ENCODE measurements at places on chromosomes 4 and X.

DNA sequence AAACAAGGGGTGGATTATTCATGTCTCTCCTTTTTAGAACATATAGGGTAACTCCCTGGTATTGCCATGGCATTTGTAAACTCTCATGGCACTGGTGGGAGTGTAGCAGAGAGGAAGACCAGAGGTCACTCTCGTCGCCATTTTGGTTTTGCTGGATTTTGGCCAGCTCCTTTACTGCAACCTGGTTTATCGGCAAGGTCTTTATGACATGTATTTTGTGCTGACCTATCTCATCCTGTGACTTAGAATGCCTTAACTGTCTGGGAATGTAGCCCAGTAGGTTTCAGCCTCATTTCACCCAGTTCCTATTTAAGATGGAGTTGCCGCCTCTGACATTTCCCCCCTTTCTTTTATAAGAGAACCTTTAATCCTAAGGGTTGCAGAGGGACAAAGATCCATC lies 45.8 kb downstream of the MGST2 start:
- ATAC-seq, result no peak

GRCh38 chr4:73740353-73740778 lies at the start of gene CXCL8:
Gene CXCL8, plus strand, starts transcription at chr4:73740569. Its CDS starts 90 bp downstream, at chr4:73740659.
- ATAC-seq, result peak; percentile 94

GRCh38 chrX:115531818-115532403 lies 29.1 kb upstream of the PLS3 start:
- ATAC-seq, result no peak

- ATAC-seq, result no peak
These were observed 245.6 kb downstream of the LDB2 start for GRCh38 chr4:16652732-16653305.

DNA sequence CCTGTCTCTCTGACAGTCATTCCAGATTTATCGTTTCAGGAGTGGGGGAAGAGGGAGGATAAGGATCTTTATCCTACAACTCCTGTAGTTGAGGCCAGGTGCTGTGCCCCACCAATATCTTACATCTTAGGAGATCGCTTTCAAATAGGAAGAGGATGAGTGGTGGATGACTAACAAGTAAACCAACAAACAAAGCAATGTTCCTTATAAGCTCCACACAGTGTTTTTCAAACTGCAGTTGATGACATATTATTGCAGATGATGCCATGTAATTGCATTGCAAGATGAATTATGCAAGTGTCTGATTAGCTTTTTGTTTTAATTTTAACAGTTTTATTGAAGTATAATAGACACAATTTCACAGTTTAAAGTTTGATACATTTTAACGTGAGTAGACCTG lies 35.8 kb upstream of the TMEM164 start:
- no peak for ATAC-seq

- no peak for ATAC-seq
These were observed 78.8 kb upstream of the GPR174 start for GRCh38 chrX:79065696-79066095.

DNA sequence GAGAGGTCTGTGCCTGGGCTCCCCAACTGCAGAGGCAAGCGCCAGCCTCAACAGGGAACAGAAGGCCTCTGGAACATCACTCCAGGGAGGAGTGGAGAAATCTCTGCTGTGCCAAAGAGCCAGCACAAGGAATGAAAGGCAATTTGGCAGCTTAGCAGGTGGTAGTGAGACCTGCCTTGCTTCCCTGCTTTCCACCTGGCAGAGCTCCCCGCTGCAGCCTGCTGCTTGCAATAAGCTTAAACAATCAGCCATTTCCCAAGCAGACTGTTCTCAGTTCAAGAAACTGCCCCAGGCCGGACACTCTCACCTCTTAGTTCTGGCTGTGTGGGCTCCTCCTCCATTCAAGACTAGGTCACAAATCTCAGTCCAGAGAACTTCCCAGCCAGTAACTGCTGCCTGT lies 370.6 kb downstream of the MAGEB5 start:
- ATAC-seq, result no peak

DNA sequence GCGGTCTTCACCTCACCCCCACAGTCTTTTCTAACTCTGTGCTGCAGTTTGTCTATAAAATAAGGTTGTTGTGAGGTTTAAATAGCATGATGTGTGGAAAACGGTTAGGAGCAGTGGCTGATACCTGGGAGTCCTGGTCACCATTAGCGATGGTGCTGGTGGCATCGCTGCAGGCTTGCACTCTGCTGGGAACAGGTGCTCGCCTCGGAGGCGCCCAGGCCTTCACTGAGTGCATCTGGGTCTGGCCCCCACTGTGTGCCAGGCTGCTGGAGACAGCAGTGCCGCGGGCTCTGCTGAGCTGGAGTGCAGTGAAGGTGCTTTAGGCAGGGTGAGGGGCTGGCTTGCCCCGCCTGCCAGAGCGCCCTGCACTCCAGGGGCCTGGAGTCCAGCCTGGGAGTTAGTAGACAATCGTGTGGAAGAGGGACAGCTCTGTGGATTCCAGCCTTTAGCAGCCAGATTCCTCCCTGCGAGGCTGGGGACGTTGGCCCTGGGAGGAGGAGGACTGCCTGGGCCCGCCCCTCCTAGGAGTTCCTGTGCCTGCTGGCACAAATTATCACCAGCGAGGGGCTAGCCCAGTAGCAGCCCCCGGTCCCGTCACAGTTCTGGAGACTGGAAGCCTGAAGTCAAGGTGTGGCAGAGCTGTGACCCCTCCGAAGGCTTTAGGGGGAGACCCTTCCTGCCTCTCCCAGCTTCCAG lies 7.3 kb downstream of the RGS12 start:
- no peak for ATAC-seq

- no peak for ATAC-seq
These were observed 104.9 kb downstream of the CLNK start for GRCh38 chr4:10579648-10580047.

- no peak for ATAC-seq
These were observed 18.7 kb downstream of the SASH3 start for GRCh38 chrX:129798456-129798855.

DNA sequence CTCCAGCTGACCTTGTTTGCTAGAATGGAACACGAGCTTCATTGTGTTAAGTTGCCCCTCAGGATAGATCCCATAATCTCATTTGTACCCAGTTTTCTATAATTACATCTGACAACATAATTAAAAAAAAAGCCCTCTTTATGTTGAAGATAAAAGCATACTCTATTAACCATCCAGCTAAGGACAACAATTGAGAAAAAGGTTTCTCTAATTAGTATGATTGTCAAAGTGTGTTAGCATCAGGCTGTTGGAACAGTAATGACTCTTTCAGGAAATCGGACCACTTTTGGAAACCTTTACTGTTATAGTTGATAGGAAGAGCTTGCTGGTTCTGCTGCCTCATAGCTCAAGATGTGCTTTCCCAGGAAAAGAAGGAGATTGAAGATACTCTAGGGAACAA lies 172.6 kb downstream of the FHIP1A start:
- ATAC-seq, result no peak

DNA sequence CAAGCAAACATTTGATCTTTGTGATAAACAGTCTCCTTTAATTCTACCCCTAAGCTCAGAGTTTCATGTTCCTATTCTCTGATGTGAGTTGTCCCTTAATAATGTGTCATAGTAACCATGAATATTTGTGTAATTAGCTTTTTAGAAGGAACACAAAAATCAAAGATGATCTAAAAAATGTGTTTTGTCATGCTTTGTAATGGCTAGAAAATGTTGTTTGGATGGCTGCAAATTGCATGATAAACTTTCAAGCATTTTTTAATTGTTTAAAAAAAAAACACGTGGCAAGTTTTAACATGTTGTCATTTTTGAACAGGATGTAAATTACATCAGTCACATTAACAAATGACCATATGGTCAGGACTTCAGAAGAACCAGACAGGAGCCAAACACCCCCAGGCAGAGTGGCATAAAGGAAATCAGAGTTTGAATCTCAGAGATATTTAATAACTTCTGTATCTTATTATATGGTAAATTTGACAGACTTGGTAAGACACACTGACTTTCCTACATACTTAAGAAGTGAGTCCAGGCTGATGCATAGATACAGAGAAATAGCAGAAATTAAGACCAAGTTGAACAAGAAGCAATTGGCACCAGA lies 223.9 kb upstream of the VEGFC start:
- ATAC-seq, result peak; percentile 87

GRCh38 chr4:145326491-145326890 lies 146.1 kb upstream of the OTUD4 start:
- no peak for ATAC-seq

DNA sequence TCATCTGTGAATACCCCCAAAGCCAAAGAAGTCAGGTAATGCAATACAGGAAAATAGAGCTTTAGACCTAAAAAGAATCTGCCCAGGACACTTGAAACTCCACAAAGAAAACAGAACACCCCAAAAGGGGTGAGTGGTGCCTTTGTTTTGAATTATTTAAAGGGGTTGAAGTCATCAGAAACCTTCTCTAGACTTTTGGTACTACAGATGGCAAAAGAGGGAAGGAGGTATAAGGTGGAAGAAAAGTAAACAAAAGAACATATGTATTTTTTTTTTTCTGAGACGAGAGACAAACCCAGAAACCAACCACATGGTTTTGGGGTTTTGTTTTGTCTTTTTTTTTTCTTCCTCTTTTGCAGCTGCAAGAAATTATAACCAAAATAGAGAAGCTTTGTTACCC lies 1477.8 kb downstream of the C4orf33 start:
- no peak for ATAC-seq

GRCh38 chr4:78149751-78150542 lies 92.8 kb downstream of the FRAS1 start:
- peak; percentile 23 for ATAC-seq

- ATAC-seq, result no peak
These were observed 30.5 kb upstream of the PRKX start for GRCh38 chrX:3743801-3744439.

GRCh38 chr4:110998320-110998719 lies 375.4 kb upstream of the PITX2 start:
- ATAC-seq, result no peak

DNA sequence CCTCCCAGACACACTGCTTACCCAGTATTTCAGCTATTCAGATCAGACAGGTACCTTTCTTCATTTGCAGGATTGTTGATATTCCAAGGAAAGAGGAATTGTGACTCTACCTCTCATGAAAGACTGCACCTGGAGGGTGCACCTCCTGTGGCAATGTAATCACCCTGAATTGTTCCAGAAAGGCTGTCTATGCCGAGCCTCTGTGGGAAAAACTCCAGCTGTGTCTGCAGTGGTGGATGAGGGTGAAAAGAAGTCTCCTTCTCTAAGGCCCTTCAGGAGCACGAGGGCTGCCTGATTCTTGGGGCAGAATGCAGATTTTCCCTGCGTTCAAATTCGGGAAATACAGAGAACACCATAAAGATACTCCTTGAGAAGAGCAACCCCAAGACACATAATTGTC lies 108.2 kb upstream of the ADAMTS3 start:
- no peak for ATAC-seq

- ATAC-seq, result no peak
These were observed 2222.3 kb upstream of the AGA start for GRCh38 chr4:179664430-179665027.

DNA sequence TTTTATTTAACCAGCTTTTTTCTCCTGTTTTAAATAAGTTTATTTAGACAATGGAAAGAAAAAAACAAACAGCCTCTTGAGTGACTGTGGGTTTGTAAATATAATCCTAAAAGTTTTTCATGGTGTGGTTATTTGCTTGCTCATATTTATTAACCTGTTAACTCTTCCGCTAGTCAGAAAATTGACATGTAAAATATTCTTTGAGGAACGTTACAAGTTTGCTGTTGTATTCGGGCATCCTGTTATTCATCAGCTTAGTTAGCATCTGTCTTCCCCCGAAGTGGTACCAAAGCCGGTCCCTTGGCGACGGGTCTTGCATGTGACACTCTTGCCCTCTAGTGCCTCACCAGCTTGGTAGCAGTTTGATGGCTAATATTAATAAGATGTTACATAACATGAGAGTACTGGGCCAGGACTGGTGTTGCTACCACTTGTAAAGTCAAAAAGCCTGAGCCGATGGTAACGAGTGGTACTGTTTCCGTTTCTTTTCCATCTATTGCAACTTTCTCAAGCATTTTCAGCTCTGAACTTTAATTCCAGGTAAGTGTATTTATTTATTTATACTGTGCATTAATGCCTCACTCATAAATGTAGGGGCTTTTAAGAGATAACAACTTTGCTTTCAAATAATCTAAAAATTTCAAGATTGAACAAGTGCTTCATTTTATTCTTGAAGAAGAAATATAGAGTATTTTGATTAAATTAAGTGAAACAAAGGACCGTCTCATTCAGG lies at the start of gene NDST3:
TSS of gene NDST3 (plus strand) at position 434 of the 733 bp plus-strand sequence. CDS start 19,425 bp downstream, outside the sequence.
- peak; percentile 87 for ATAC-seq

DNA sequence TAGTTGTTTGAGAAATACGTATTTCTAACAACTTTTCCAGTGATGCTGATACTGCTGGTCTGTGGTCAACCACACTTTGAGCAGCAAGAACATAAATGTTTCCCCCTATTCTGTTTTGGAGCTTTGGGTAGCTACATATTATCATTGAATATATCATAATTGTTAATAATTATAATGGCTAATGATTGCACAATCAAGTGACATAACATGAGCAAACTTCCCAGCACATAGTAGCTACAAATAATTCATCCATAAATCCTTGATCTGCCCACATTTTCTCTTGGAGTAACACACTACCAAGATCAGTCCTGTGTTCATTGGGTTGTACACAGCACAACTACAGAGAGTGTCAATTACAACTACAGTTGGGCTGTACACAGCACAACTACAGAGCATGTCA lies 436.3 kb upstream of the MAGEB18 start:
- ATAC-seq, result no peak

- ATAC-seq, result no peak
These were observed 158.5 kb upstream of the ARSJ start for GRCh38 chr4:114137984-114138383.

DNA sequence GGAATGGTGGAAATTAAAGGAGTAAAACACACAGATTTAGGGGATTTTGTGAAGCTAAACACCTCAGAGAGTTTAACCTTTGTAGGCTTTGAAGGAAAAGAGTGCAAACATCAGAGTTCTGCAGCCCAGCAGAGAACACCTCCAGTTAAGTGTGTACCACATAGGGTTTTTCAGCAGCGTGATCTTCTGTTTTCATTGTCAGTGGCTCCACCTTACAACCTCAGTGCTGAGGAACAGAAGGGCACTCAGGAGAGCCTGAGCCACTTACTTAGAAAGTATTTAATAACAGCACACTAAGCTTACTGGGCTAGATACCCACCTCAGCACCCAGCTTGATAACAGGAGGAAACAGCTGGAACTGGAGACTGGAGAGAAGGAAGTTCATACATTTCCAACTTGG lies 2.0 kb upstream of the FBXW7 start:
- no peak for ATAC-seq

- no peak for ATAC-seq
These were observed 70.0 kb upstream of the MSX1 start for GRCh38 chr4:4789462-4789861.

DNA sequence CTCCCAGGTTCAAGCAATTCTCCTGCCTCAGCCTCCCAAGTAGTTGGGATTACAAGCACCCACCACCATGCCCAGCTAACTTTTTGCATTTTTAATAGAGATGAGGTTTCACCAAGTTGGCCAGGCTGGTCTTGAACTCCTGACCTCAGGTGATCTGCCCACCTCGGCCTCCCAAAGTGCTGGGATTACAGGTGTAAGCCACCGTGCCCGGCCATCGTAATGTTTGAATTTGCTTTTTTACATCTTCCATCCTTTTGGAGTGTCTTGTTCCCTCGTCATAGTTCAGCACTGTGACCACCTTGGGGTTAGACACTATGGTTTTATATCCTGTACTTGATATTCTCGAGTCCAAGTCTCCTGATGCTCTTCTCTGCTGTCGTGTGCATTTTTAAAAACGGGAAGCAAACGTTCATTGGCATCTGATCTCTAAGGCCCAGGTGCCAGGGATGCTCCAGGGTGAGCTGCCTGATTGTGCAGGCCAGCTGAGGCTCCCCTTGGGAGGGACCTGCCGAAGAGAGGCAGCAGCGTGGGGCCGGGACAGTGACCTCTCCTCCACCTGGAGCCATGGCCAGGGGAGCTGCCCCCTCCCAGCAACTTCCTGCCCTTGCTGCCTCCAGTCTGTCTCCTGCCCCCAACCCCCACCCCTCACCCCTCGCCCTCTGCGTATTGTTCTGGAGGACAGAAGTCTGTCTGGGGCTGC lies 16.7 kb downstream of the DGKQ start:
- no peak for ATAC-seq

All from SK-N-SH treated with all-trans-retinoic acid at 6 μM for 48 hours (cell line).